ENCODE measurements at places on chromosomes 3 and 15.

DNA sequence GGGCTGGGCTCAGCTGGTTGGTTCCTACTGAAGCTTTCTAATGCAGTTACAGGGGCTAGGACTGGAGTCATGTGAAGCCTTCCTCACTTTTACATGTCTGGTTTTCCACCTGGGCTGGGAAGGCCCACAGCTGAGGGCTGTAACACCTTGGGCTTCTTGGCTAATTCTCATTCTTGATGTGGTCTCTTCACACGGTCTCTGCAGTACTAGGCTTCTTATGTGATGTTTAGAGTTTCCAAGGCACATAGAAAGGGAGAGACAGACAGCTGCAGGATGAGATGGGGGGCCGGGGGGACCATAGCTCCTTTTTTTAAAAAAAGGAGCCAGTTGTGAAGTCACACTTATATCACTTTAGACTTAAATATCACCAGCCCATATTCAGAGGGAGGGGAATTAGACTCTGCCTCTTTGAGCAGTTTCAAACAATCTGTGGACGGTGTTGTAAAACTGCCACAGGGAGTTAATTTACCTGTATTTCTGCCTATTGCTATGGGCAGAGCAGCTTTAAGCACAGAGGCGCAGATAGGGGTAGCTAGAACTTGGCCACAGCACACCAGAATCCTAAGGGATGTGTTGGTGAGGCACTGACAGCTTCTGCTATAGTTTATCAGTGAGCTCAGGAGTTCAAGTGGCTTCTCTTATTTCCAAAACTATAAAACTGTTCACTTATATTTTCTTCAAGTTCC lies 46.7 kb downstream of the NKIRAS1 start:
- DNase-seq = no peak

DNA sequence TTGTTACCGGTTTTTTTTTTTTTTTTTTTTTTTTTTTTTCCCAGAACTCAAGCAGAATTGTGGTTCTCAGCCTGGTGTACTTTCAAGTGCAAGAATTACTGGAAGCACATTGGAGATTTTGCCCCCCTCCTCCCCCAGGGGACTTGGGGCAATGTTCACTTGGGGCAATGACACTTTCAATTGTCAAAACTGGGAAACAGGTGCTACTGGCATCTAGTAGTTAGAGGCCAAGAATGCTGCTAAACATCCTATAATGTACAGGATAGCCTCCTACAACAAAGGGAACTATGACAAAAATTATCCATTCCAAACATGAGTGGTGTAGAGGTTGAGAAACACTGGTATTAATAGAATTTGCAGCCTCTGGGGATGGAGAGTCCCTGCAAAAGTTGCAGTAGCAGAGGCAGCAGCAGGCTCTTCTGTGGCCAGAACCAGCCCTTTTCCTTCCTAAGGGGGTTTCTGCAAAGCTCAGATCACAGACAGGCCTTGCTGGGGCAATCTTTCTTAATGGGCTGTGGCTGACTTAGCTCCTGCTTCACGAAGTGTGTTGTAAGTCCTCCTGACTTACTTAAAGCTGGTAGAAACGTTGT lies 144.3 kb upstream of the MRPS22 start:
- no peak for DNase-seq

- DNase-seq = peak; percentile 96
These were observed 46.7 kb downstream of the AMOTL2 start for GRCh38 chr3:134327594-134327975.

DNA sequence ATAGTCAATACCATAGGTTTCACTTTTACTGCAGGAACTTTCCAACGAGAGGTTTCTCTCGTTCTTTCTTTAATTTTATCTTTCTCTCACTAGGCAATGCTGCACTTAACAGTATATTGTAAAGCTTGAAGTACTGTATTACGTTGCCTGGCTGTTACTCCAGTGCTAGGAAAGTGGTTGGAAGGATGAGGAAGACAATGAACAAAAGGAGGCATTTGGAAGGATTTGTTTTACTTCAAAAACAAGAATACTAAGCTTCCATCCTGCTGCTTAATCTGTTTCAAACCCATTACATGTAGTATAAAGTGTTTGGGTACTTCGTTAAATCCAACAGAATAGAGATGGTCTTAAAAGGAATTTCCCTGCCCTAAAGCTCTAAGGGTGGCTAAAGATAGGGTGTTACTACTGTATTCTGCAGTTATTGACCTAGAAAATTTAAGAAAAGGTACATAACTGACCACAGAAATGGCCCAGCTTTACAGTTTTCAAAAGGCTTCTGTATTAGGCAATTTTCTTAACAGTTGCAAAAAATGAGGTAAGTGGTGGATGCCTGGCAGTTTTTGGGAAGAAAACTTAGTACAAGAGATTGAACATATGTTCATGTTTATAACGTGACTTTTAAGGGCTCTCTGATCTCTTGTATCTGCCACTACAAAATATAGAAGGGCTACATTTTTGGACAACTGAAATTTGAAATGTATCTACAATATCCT lies 785 bp upstream of the IFT57 start:
- no peak for DNase-seq

GRCh38 chr15:58043192-58043903 lies 22.2 kb downstream of the ALDH1A2 start:
- peak; percentile 42 for DNase-seq

DNA sequence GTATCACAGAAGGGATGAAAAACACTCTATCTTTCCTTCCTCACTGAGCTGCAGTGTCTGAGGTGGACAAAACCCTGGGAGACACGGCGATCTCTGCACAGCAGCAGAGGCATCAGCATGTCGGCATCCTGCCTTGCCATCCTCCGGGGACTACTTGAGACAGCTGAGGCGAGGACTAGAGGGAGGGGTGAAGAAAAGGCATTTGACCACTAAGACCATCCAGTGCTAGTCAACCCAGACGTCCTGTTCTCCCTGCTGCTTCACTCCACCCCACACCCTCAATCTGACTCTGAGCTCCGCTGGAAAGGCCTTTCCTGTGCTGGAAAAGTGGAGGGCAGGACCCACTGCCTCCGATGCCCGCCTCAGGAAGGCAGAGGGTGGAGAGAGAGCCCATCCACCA lies 67.3 kb downstream of the VGLL4 start:
- no peak for DNase-seq

DNA sequence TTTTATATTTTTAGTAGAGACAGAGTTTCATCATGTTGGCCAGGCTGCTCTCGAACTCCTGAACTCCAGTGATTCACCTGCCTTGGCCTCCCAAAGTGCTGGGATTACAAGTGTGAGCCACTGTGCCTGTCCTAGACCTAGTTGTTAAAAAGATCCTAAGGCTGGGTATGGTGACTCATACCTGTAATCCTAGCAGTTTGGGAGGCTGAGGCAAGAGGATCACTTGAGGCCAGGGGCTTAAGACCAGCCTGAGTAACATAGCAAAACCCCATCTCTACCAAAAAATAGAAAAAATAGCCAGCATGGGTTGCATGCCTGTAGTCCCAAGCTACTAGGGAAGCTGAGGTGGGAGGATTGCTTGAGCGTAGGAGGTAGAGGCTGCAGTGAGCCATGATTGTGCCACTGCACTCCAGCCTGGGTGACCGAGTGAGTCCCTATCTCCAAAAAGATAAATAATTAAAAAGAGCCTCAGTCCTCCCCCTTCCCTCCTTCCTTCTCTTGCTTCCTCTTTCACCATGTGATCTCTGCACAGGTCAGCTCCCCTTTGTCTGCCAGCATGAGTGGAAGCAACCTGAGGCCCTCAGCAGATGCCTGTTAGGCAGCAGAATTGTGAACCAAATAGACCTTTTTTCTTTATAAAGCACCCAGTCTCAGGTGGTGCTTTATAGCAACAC lies 9.8 kb upstream of the FNDC3B start:
- DNase-seq = no peak

DNA sequence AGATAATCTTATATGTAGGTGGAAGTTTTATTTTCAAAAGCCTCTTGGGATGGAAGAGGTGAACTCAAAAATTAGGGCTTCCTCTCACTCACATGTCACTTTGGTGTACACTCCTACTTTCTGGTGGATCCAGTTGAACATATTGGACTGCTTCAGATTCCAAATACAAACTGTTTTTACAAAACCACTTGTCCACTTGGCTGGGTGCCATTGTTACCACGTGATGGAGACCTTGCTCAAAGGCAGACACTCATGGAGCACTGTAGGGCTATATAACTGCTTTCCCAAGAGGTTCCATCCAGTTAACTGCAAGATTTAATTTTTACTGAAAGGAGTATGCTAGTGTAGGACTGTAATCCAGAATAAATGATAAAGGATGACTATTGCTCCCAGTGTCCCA lies 307.0 kb downstream of the EPHA6 start:
- DNase-seq = no peak

GRCh38 chr3:129330409-129330808 lies 51.7 kb downstream of the HMCES start:
- no peak for DNase-seq

GRCh38 chr3:83092521-83093221 lies 1331.2 kb upstream of the GBE1 start:
- DNase-seq = no peak

DNA sequence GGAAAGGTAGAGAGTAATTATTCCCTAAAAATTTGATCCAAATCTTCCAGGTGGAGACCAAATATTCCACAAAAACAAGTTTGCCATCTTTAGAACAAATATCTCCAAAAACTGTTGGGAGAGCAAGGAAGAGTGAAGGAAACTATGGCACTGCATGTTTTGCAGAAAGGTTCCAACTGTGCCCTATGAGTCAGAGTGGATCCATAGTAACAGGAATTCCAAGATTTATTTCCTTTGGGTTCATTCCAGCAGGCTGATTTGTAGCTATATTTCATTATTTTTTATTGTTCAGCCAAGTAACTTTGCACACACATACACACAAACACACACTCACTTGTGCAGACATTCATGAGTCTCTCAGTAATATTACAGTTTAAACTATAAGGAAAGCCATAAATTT lies 459.7 kb upstream of the EPHA6 start:
- DNase-seq = peak; percentile 17

DNA sequence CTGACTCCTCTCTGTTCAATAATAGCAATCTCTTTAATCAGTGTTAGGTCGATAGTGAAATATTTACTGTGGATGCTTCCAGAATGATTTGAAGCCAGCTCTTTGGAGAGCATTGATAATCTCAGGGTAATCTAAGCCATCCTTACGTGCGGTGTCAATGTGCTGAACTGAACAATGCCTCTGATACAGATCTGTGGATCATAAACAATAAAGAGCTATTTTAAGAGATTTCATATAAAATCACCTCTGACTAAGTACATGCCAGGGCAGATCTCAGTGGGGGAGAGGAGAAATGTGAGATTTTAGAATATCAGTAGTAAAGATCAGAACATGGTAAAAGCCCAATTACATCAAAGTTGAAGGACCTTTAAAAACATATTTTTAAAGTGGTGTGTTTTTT lies 319.3 kb upstream of the GBE1 start:
- no peak for DNase-seq

DNA sequence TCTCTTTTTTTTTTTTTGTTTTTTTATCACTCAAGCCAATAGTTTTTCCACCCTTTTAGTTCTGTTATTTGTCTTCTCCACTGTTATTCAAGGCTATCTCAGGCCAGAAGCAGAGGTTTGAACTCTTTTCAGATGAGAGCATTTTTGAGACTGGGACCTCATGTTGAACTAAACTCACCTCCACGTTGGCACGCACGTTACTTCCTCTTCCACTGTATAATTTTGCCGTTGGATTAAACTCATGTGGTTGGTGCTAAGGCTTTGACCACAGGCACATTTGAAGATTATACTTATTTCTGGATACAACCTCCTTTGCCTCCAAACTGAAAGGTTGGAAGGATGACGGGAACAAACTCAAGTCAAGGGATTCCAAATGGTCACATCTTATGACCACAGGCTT lies 501.3 kb upstream of the TPRG1 start:
- no peak for DNase-seq

DNA sequence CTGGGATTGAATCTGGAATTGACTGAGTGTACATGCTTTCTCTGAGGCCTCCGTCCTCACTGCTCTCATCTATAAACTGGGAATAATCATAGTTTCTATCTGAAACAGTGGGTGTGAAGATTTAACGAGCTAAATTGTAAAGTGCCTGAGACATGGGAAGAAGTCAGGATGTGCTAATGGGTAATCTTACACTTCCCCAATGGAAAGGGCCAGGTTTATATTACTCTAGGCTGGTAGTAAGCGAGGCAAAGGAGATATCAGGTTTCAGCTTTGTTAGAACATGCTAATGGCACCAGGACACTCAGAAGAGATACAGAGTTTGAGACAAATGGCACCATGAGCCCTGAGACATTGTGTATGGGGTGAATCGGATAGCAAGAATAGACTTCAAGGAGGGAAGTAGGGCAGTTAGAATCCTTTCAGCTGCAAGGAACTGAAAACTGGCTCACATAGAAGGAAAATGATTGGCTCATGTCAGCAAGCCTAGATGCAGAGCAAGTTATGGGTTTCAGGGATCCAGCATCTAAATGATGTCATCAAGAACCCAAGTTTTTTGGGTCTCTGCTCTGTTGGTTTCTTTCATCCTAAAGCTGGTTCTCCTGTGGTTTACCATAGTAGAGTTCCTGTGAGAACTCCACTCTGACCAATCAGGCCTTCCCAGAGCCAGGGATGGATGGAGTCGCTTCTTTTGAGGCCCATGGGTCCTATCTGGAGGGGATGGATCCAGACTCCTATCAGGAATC lies 21.8 kb downstream of the FLNB start:
- peak; percentile 76 for DNase-seq

DNA sequence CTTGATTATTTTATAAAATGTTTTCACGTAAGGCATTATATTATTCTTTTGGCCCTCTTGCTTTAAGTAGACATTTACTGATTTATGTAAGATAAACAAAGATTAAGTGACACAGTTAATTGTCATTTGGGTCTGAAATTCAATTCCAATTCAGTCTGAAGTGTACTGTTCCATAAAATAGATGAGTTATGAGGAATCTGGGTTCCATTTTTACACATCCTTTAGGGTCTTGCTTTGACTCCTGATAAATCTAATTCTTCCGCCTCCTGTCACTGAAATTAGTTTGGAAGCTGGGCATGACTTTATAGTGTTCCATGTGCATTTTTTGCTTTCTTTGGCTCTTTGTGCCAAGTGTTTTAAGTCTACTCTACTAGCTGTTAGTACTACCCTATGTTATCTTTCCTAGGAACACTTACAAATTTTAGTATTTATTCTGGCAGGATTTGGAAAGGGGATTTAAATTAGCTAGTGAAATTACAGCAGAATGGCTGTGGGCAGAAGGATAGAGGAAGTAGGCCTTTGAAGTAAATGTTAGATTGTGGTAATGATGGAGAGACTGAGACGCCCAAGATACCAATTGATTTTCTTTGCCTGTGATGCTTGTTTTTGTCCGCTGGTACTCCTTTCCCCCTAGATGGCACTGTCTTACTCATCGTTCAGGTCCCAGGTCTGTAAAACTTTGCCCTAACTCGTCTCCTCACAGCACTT lies 14.3 kb downstream of the ARL8B start:
- DNase-seq = peak; percentile 67

GRCh38 chr3:42172047-42172654 lies 81.0 kb downstream of the TRAK1 start:
- no peak for DNase-seq

Data from bronchial epithelial cell (primary cell).